ENCODE measurements at places on chromosomes 11 and 22. TPM values are rescaled to one million over a fixed set of nuclear protein-coding genes. Genes with fewer than 3 reads are reported as not detected.

GRCh38 chr11:44424841-44425240 is 114.9 kb upstream of the ALX4 start:
- DNase-seq: no peak

DNA sequence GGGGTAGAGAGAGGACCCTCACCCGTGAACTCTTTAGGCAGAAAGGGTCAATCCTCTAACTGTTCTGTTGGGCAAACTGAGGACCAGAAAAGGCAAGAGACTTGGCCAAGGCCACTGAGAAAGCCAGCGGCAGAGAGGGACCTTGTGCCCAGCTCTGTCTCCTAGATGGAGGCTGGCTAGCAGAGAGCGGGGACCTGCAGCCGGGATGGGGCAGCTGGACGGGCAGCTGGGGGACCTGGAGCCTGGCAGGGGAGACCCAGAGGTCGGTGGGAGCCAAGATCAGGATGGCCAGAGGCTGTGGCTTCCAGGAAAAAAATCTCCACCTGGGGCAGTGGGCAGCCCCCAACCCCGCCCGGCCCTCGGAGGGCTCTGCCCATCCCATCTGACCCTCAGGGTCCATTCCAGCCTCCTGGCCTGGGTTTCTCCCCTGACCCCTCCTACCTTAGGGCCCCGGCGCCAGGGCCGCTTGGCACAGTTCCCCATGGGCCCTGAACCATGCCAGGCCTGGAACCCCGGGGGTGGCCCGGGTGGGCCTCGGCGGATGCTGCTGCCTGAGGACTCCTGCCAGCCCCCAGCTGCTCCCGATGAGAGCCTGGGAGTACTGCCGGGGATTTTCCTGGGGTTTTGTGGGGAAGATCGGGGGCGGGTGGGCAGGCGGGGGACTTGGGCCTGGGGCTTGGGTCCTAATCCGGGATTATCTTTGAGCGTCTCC is at the start of gene CABP2:
Gene CABP2, minus strand, starts transcription at position 603 of the 712 bp plus-strand sequence. Its CDS starts 120 bp downstream, at position 483.
- no peak for DNase-seq

DNA sequence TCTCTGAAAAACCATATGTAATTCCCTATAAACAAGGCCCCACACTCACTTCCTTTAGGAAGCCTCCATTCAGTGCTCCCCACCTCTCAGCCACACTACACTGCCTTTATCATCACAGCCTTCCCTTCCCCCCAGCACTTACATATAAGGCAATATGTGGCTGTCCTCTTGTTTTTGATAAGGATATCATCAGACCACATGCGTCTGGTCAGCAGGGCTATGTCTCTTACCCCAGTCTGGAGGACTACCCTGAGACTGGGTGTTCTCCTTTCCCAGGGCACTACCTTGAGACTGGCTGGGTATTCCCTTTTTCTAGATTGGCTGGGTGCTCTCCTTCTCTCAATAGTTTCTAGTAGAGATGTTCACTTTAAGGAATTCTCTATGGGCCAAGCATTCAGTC is 7.8 kb downstream of the KCNE3 start:
- DNase-seq: no peak

DNA sequence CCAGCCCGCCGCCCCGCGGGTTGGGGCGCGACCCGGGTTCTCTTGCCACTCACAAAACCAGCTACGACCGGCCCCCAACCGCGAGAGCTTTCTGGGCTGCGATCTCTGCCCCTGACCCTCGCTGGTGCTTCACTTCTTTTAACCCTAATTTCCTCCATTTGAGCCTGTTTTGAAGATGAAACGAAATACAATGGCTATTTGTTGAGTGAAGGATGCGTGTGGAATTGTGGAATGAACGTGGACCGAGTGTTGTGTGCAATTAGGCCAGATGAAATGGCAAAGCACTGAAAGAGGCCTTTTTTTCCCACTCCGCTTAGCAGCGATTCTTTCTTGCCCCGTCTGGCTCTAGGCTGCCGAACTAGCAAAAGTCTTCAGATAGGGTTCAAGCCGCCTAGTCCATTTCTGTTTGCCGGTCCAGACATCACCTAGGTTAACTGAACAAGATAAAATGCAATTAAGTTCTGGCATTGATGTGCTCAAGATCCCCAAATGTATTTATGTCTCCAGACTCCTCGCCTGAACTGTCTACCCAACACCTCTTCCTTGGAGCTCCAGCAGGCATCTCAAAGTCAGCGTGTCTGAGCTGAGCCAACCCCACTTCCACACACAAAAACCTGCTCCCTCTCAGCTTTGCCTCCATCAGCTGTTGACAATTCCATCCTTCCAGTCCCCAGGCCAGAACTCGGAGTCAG is 471 bp upstream of the TMEM184B start:
- DNase-seq: no peak

DNA sequence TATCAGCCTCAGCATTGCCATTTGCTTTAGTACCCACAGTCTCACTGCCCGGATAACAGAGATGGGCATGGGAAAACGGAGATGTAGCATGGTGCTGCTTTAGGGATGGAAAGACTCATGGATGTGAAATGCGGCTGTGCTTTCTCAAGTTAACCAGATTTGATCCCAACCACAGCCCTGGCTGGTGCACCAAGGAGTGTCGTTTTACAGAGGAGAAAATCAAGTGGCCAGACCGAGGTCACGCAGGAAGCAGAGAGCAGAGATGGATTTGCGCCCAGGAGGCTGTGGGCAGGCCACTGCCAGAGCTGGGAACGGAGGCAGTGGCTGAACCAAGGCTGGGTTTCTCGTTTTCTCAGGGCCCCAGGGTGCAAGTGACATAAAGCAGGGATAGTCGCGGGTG is 9.0 kb downstream of the MB start:
- no peak for DNase-seq

GRCh38 chr11:45027312-45027711 is 76.6 kb upstream of the TP53I11 start:
- DNase-seq: no peak

GRCh38 chr11:20087118-20087521 is 73.2 kb downstream of the DBX1 start:
- no peak for DNase-seq

DNA sequence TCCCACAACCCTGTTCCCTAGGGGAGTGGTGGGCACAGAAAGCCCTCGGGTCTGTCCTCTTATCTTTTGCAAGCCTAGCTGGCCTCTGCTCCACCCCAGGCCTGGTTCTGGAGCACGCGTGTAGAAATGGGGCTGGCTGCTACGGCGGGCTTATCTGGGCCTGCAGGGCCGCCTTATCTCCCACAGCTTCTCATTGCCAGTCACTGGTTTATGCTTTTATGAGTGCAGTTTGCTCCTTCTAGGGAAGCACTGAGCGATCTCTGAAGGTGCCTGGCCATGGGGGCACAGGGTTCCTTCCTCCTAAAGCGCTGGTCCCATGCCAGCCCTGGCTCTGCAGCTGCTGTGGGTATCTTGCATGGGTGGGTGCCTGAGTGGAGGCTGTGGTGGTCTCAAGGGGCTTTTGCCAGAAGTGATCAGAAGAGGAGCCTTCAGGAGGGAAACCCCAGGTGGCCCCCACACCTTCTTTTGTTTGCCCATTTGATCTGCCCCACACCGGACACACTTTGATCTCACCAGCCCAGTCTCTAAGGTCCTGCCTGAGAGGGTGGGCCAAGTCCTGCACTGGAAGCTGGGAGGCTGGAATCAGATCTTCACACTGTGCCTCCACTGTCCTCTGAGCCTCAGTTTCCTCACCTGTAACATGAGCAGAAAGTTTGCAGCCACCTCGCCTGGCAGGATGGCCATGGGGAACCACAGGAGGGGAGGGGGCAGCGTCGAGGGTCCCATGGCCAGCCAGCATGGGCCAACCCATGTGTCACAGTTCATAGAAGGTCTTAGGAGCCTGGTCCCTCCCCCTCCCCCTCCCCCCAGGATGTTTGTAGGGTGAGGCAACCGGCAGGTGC is 86.6 kb upstream of the FGF3 start:
- DNase-seq: no peak

DNA sequence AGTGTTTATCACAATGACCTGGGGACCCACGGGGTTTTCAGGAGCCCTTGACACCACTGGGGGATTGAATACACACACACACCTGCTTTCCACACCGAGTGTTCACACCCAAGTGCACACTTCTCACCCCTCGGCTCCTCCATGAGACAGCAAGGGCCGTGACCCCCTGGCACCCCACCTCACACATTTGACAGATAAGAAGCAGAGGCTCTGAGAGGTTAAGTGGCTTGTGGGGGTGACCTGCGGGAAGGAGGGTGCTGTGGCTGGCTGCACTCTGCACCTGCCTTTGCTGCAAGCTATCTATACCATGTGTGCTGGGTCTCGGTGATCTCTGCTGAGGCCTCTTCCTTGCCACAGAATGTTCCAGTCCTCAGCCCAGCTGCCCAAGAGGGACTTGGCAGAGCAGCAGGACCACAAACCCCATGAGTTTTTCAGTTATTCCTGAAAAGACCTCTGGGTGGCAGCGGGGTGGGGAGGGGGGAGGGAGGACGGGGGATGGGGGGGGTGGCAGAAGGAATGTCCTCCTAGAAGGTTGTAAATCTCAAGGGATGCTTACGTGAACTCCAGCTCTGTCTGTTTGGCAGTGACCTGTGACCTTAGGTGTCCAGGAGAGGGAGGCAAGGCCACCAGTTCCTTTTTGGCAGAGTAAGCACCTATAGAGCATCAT is 47.9 kb upstream of the RFPL3 start:
- no peak for DNase-seq

GRCh38 chr11:13465909-13466371 is 2.9 kb upstream of the BTBD10 start:
- no peak for DNase-seq

- no peak for DNase-seq
Observed at GRCh38 chr22:43168471-43169309, 17.3 kb downstream of the TSPO start.

The TMEM86A gene
- 3.0 TPM for polyA plus RNA-seq
